ENCODE measurements at places on chromosomes 2 and 18. TPM values are rescaled to one million over a fixed set of nuclear protein-coding genes. Genes with fewer than 3 reads are reported as not detected.
A peak's percentile ranks its signal among the peaks of the same experiment; 100 is the strongest.

DNA sequence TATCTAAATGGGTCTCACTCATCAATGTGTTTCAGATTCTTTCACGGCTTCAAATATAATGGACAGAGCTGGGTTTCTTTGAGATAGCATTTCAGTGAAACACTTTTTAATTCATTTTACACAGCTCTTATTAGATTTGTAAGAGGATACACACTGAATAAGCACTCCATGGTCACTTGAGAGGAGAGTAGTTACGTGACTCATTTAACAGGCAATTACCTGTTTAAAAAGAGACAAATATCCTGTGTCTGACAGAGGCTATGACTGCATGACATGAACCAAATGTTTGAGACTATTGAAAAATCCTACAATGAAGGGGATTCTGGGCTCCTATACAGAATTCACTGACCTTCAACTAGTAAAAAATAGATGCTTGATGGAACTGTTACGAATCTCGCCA lies 786.9 kb downstream of the EPHA4 start:
- peak; percentile 20 for DNase-seq

UPP2 gene
- not detected for total RNA-seq

DNA sequence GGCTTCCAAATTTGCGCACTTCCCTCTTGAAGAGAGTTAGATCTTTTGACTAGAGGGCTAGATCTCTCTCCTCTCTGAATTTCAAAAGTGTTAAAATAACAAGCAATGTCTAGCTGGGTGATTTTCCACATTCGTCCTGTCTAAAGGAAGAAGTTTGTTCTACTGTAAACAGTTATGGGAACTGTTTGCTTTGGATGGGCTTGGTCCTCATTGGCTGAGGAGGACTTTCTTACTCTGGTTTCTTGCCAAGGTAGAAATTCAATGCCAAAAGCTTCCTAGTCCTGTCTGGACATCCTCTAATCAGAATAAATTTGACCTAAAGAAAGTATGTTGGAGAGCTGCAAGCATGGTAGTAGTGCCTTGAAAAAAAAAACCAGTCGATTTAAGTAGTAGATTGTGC lies 47.4 kb upstream of the RAPH1 start:
- peak; percentile 64 for DNase-seq

CDK15 gene
- total RNA-seq: 2.4 TPM

GRCh38 chr2:22787745-22788144 lies 597.2 kb upstream of the KLHL29 start:
- no peak for DNase-seq

DNA sequence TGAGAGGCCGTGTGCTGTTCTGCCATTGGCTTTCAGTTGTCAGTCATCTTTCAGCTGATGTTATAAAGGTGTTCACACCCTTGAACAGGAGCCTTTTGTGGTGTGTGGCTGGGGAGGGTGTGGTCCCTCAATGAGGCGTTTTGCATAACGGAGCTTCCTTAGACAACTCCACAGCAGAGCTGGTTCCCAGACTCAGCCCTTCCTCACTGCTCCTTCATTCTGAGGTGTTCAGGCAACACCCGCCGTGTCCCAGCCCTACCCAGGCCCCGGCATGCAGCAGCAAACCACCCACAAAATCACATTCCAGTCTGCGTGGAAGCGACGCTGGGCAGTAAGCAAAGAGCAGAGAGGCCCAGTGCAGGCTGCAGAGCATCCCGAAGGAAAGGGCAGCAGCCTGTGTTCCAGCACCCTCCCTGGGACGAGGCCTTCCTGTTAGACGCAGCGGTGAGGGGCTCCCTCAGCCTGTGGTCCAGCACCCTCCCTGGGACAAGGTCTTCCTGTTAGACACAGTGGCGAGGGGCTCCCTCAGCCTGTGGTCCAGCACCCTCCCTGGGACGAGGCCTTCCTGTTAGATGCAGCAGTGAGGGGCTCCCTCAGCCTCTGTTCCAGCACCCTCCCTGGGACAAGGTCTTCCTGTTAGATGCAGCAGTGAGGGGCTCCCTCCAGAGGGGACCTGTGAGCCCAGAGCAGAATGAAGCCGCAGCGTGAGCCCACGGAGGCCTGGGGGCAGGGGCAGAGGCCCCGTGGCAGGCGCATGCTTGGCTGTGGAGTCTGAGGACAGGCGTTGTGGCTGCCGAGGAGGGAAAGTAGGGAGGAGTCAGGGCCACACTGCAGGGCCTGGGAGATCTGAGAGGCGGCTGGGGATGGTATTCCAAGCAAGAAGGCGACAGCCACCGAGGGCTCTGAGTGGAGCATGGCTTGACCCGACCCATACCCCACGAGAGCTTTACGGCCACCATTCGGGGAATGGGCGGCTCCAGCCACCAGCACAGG lies 201.8 kb upstream of the HDAC4 start:
- no peak for DNase-seq

GRCh38 chr2:215899141-215900074 lies 113.9 kb downstream of the MREG start:
- DNase-seq: no peak

GRCh38 chr2:168854651-168855050 lies 35.6 kb downstream of the SPC25 start:
- DNase-seq: no peak

GRCh38 chr18:73168236-73168635 lies 300.4 kb upstream of the NETO1 start:
- DNase-seq: peak; percentile 4

DNA sequence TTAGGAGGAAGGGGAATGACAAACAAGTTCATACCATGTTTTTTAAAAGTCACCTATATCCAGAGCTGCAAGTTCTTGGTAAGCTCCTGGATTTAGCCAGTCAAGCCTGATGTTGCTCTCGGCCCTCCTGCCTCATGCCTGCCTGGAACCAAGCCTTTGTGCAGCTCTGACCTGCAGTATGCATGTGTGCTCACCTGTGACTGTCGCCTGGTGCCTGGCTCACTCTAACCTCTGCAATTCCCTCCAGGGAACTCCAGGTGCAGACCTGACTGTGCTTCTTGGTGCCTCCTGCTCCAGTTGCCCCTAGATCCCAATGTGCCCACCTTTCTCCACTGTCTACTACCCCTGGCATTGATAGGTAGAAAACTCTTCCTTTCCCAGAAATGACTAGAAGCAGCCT lies 85.1 kb upstream of the ZBTB14 start:
- DNase-seq: no peak

LYG1 gene
- total RNA-seq: 0.58 TPM

VWC2L gene
- total RNA-seq: not detected

- peak; percentile 79 for DNase-seq
Measured at GRCh38 chr2:196079052-196079451, 10.4 kb upstream of the DNAH7 start.

SLC30A3 gene
- total RNA-seq: not detected

DNA sequence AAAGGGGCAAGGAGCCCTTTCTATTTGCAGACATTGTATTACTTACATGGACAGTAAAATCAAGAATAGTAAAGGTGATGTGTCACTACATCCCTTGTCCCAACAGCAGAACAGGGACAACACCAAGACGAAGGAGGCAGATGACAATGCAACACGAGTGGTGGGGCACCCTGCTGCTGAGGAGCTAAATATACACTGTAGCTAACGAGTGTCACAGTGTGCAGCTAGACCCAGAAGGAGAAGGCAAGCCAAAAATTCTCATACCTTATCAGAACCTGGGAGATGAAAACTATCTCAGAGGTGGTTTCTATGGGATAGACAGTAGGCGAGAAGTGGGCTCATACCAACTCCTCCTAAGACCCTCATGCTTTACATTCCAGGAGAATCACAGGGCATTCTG lies 518.4 kb upstream of the LRRTM1 start:
- no peak for DNase-seq

- DNase-seq: no peak
Measured at GRCh38 chr2:3646446-3646845, 11.6 kb upstream of the ALLC start.

SERPINB2 gene
- 9.9 TPM for total RNA-seq

POTEE gene
- total RNA-seq: not detected

DNA sequence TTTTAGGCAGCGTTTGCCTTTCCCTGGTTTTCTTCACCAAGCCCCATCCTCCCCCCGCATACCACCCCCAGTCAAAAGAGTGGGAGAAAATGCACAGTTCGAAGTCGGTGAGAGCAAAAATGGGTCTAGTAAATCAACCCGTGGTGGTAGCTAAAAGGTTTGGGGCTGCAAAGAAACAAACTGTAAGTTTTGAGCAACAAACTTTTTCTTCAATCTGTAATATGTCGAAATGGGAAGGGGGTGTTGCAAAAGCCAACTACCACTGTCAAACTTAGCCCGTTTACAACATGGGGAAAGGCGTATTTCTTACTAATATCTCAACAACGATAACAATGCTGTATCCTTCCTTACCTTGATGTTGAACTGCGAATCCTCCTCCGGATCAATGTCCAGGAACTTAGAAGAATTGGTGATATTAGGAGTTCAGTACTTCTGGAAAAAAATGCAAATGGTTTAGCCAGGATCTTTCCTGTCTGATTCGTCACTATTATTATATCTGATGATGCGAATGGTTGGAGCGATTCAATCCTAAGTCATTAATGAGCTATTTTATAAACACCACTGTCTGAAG lies 2.4 kb upstream of the SATB2 start:
- DNase-seq: peak; percentile 35

DNA sequence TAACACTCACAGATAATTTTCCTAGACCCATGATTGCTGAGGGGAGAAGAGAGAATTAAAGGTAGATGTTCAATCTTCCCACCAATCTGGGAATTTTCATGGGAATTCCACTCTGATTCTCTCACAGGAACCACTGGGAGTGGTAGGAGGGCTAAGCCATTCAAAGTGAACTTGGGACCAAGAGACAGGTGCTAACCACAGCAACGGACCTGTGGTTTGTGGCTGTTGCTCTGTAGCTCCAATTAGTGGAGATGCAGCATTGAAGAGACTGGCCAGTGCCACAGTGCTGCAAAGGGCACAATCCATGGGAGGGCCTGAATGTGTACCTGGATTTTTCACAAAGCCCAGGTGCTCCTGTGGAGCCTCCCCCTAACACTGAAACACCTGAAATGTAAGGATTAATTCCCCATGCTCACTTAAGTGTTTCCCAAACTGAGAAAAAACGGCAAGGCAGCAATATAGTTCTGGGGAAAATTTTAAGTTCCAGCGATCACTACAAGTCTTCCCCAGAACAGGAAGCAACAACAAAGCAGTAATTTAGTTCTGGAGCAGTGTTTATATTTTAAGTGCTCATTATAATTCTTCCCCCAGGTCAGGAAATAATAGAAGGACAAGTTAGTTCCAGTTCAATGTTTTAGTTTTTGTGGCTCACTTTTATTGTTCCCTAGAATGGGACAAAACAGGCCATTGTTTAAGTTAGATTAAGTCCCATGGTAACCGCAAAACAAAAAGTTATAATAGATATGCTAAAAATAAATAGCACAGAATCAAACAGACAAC lies 1045.8 kb downstream of the CNTNAP5 start:
- no peak for DNase-seq

DNA sequence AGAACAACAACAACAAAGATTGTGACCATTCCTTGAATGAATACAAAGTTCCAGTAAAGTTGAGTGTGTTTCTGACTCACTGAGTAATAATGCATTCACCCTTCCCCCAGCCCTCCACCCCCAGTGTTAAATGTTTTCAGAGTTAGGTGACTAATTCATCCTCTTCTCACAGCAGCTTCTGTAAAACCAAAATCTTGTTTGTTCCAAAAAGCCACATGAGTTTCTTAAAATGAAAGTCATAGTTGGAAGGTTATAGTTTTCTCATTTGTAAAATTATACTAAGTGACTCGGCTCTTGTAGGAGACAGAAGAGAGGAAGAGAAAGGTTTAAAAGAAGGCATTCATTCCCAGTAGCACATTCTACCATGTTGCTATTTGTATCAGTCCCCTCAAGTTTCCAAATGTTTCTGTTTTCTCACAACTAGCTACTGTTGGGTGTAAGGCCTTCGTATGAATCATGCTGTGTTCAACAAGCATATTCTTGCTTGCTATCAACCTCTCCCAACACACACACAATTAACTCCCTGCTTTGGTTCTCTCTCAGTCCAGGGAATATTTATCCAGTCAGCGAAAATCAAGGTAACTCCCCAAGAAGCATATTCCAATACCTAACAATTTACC lies 75.3 kb downstream of the MBD2 start:
- peak; percentile 91 for DNase-seq

GRCh38 chr18:24460388-24460787 lies at the start of gene HRH4:
TSS of gene HRH4 (plus strand) at chr18:24460637. CDS start at chr18:24460729, 92 bp downstream.
- DNase-seq: no peak

DNA sequence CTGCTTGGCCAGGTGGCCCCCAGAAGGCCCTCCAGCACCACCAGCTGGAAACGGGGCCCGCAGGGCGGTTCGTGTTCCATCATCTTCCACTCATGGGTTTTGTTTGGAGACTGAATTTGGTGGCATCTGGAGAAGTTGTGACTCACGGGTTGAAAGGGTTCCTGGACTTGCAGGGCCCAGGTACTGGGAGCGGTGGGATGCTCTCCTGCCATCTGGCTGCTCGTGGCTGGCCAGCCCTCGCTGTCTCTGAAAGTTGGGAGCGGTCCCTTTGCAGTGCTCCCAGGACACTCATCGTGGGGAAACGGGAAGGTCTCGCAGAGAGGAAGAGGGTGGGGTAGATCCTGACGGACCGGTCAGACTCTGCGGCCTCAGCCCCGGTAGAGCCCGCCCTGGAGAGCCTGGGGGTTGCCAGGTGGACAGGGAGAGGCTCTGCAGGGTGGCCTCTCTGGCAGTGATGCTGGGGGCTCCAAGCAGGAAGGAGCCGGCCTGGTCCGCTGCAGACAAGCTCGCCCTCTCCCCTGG lies 47.5 kb downstream of the TWIST2 start:
- DNase-seq: no peak

AQP12B gene
- not detected for total RNA-seq

ASPRV1 gene
- total RNA-seq: not detected

- no peak for DNase-seq
Measured at GRCh38 chr18:8139891-8140406, 469.3 kb upstream of the RAB12 start.

- peak; percentile 48 for DNase-seq
Measured at GRCh38 chr2:163604941-163605555, 130.8 kb downstream of the FIGN start.

- DNase-seq: no peak
Measured at GRCh38 chr18:62436636-62437234, 86.1 kb upstream of the ZCCHC2 start.

DNA sequence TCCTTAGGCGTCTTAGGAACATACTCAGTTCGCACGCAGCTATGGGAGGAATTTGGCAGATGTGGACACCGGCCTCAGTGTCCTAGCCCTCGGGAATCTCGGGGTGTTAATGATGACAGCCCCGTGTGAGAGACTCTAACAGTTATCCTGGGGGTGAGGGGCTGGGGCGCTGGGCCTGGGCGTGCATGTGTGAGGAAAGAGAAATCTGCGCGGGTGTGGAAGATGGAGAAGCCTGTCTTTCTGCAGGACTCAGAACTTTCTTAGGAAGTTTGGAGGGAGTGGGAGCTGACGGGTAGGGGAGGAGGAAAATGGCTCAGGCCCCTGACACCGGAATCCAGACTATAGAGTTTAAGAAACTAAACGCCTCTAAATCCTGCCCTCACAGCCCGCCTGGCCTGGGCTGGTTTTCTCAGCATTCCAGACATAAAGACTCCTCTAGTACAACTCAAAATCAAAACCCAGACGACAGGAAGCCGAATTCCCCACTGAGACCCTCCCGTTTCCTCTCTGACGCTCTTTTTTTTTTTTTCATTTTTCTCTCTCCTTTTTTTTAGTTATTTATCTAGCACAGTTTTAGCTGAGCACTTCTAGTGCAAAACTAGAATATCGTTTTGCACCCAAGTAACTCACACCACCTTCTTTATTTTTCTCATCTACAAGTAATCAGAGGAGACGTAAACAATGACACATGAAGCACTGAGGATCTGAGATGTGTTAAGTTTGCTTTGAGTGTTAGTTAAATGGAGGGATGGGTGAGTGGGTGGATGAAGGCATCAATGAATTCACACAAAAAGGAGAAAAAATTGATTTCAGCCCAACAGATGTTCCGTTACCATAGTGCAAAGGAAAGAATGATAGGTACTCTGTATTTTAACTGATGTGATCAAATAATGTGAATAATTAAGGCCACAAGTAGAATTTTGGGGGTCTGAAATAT lies 1.2 kb upstream of the HAAO start:
- no peak for DNase-seq
